ENCODE measurements at places on chromosomes 6 and 20.

GRCh38 chr6:144127097-144127496, 23.2 kb upstream of the STX11 start:
- no peak for DNase-seq

GRCh38 chr6:30060606-30061091, 416 bp upstream of the POLR1H start:
- no peak for DNase-seq

GRCh38 chr20:18637224-18637623, 49.4 kb downstream of the DTD1 start:
- DNase-seq = no peak

- no peak for DNase-seq
Observed at GRCh38 chr6:90021711-90022110, 127.4 kb downstream of the GJA10 start.

DNA sequence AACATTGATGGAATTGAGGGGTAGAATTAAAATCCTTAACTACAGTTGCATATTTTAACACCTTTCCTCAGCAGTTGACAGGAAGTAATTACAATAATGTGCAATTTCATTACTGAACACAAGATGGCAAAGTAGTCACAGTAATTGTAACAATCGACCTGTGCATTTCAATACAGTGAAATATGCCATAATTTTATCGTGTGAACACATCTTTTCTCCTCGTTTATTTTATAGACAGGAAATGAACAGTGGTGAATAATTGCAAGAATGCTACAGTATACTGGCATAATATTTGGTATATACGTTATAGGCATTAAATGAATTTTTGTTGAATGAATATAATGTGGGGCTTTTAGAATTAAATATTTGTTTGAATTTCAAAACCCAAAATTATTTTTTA, 25.0 kb downstream of the CYB5R4 start:
- DNase-seq = no peak

DNA sequence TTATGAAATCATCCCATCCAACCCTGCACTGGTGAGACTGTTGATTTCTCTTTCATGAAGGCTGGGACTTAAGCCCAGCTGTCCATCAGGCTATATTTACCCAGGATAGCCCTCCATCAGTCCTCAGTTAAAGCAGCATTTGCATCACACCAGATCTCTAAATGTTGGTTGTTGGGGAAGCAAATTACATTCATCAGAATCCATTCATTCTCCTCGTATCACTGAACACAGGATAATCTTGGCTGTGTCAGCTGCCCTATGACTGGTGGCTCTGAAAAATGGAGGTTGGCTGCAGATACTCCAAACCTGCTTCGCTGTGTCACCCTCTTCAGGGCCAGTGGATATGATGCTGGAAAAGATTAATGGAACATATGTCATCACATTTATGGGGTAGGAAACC, 718.3 kb downstream of the KIF16B start:
- no peak for DNase-seq

DNA sequence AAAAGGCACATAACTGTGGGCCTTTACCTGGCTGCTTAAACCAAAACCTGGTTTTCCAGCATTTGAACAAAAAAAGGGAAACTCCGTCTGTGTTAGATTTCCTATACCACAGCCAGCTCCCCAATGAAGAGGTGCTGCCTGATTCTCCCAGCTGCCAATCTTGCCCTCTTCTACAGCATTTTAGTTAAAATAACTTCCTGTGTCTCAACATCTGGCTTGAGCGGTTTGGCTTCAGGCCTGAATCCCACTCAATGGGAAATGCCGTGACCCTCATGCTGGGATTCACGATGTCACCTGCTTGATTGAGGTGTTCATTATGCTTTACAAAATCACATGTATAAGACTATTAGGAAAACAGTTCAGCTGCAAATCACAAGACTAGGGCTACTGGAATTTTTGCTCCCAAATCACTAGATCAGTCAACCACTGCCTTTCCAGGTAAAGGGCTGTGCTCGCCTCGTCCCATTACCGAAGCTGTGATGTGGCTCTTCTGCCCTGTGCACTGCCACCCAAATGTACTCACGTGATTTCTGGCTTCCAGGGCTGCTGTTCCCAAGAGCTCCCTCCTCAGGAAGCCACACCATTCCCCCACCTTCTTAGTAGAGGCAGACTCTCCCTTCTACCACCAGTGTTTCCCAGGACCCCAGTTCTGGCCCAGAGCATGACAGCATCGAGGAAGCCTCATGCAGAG, 94.6 kb downstream of the PSMG4 start:
- no peak for DNase-seq

- DNase-seq = no peak
Observed at GRCh38 chr6:167703347-167703746, 123.4 kb upstream of the AFDN start.

- no peak for DNase-seq
Observed at GRCh38 chr6:40499215-40499614, 87.9 kb downstream of the LRFN2 start.

GRCh38 chr6:51350308-51350904, 531.7 kb downstream of the TFAP2B start:
- no peak for DNase-seq

Measured in activated T-helper 9 cell treated with anti-CD3 and anti-CD28 coated beads, Interleukin-2, amount 50 U/mL, for 16 hours (primary cell).